Uterus (tissue), 4 donors: ENCODE measurements at places on chromosomes 2 and 18. TPM values are rescaled to one million over a fixed set of nuclear protein-coding genes. Genes with fewer than 3 reads are reported as not detected.

The LYPD6 gene
- 0.29 TPM for total RNA-seq

The FAM237A gene
- total RNA-seq, result not detected

The MC5R gene
- not detected for total RNA-seq

GRCh38 chr2:74314107-74314506 is 29.1 kb downstream of the SLC4A5 start:
- no peak overlapping the region for H3K4me3 ChIP-seq
- no peaks in the 10 kb centered on the region for H3K4me1 ChIP-seq
- DNase-seq, result no peak
- H3K27ac ChIP-seq, result no peak overlapping the region

- H3K4me1 ChIP-seq, result no peaks in the 10 kb centered on the region
- DNase-seq, result no peak
- H3K36me3 ChIP-seq, result no peaks in the 10 kb centered on the region
- no peak overlapping the region for H3K4me3 ChIP-seq
- H3K27ac ChIP-seq, result no peak overlapping the region
Measured at GRCh38 chr2:225893151-225893550, 493.6 kb downstream of the NYAP2 start.

DNA sequence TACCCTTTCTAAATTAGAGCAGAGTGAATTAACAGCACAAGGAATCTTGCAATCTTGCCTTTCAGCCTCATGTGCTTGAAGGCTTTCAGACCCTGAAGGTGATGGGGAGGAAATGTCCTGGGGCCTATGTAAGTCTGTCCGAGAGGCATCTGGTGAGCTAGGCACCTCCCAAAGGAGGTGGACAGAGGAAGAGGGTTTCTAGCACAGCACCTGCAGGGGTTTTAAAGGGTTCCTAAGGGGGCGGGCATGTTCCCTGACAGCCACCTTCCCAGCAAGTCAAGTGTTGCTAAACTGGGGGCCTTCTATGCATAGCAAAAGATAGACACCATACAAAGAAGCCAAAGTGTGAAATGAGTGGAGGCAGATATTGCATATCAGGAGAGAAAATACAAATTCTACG is 88.5 kb downstream of the CDH2 start:
- no peaks in the 10 kb centered on the region for H3K27me3 ChIP-seq
- DNase-seq, result no peak
- H3K4me1 ChIP-seq, result no peaks in the 10 kb centered on the region
- H3K4me3 ChIP-seq, result no peak overlapping the region
- no peaks in the 10 kb centered on the region for H3K36me3 ChIP-seq

- DNase-seq, result no peak
- H3K4me3 ChIP-seq, result no peak overlapping the region
- no peaks in the 10 kb centered on the region for H3K36me3 ChIP-seq
- no peaks in the 10 kb centered on the region for H3K27me3 ChIP-seq
- no peaks in the 10 kb centered on the region for H3K4me1 ChIP-seq
Measured at GRCh38 chr2:233800208-233800607, 22.1 kb downstream of the MROH2A start.

GRCh38 chr2:28643911-28644334 is 107.7 kb upstream of the PPP1CB start:
- no peaks in the 10 kb centered on the region for H3K36me3 ChIP-seq
- no peak overlapping the region for H3K4me3 ChIP-seq
- H3K27ac ChIP-seq, result peak overlapping the region; percentile 91
- H3K27me3 ChIP-seq, result no peaks in the 10 kb centered on the region
- H3K4me1 ChIP-seq, result no peaks in the 10 kb centered on the region

DNA sequence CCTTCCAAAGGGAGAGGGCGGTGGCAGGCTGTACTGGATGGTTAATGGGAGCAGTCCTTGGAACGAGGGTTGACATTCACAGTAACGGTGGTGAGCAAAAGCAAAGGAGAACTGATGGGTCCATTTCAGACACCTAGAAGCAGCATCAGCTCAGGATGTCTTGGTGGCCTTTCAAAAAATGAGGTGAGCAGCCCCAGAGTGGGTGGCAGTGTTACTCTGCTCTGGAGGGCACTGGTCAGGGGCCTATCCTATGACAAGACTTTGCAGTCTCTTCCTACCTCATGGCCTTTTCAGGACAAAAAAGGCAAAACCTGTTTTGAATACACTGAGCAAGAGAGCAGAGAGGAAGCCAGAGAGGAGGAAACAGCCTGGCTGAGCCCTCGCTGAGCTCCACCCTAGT is 23.5 kb downstream of the CAPN14 start:
- H3K4me3 ChIP-seq, result no peak overlapping the region
- no peaks in the 10 kb centered on the region for H3K36me3 ChIP-seq
- H3K4me1 ChIP-seq, result no peaks in the 10 kb centered on the region
- no peak for DNase-seq
- no peak overlapping the region for H3K27ac ChIP-seq

DNA sequence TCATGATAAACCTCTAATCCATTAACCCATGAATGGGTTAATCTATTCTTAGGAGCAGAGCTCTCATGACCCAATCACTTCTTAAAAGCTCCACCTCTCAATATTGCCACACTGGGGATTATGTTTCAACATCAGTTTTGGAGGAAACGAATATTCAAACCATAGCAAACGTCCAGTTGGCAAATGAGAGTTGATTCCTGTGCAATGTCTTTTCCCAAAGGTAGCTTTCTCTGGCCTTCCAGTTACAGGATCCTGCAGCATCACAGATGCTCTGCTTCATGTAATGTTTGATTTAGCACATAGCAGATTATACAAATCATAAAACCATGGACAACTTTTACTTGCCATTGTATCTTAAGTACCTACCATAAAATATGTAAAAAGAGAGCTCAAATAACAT is 481.0 kb downstream of the TNS1 start:
- no peaks in the 10 kb centered on the region for H3K27me3 ChIP-seq
- no peak overlapping the region for H3K27ac ChIP-seq
- DNase-seq, result no peak
- H3K36me3 ChIP-seq, result no peaks in the 10 kb centered on the region
- H3K4me1 ChIP-seq, result no peaks in the 10 kb centered on the region
